ENCODE measurements at places on chromosomes 4 and X.

GRCh38 chr4:86496094-86497080 lies 97.7 kb upstream of the PTPN13 start:
- DNase-seq: no peak

DNA sequence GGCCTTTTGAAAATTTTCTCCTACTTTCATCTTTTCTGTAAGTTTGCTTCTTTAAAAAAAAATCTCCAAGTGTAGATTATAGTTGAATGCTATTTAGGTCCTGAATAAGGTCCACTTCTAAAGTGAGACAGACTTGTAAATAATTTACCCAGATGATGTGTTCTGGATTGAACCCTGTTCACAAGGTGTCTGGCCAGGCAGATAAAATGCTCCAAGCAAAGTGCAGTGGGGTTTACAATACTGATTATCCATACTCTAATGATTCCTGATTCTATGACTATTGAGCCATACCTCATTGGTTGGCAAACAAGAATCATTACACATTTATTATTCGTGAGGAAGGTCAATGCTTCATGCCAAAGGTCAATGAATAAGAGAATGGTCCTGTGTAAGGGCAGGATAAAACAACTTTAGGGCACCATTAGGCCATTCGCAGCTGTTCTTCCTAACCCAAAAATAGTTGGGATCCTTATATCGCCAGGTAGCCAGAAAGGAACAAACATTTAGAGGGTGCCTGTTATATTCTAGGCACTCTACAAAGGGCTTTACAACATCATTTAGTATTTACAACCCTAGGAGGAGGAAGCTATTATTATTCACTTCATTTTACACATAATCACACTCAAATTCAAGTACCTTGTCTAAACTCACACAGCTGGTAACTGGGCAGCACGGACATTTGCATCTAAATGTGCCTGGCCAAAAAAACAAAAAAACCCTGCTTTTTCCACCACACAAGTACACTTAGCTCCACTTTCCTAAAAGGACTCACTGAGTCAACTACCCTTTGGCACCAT lies 18.6 kb upstream of the SAT1 start:
- no peak for DNase-seq

GRCh38 chrX:75118296-75118695 lies 37.8 kb downstream of the ABCB7 start:
- no peak for DNase-seq

- DNase-seq: no peak
These were observed 81.6 kb upstream of the KLF3 start for GRCh38 chr4:38582445-38582844.

DNA sequence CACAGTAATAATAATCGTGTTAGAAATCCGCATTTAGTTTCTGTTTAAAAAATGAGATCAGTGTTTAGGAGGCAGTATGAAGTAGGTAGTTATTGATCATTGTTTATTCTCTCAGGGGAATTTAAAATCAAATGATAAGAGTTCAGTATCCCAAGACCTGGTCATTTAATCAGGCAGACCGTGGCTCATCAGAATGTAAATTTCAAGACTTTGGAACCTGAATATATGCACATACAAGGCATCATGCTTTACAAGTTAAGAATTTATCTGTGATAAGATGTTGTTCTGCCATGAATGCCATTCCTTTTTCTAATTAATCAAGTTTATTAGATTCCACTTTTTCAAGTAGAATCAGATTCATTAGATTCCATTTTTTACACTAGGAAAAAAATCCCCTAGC lies 133.5 kb upstream of the MAOA start:
- DNase-seq: no peak

GRCh38 chrX:44439242-44439794 lies 95.8 kb upstream of the EFHC2 start:
- DNase-seq: no peak

Data from D721Med (cell line).